ENCODE measurements at places on chromosomes 4 and X. TPM values are rescaled to one million over a fixed set of nuclear protein-coding genes. Genes with fewer than 3 reads are reported as not detected.

The NPNT gene
- total RNA-seq = 3.1 TPM

The APOOL gene
- total RNA-seq = 18.2 TPM

- no peak overlapping the region for H3K27ac ChIP-seq
- no peak overlapping the region for H3K4me3 ChIP-seq
- no peaks in the 10 kb centered on the region for H3K27me3 ChIP-seq
- no peak for DNase-seq
- no peaks in the 10 kb centered on the region for H3K4me1 ChIP-seq
Observed at GRCh38 chr4:135122457-135122856, 920.9 kb upstream of the PABPC4L start.

DNA sequence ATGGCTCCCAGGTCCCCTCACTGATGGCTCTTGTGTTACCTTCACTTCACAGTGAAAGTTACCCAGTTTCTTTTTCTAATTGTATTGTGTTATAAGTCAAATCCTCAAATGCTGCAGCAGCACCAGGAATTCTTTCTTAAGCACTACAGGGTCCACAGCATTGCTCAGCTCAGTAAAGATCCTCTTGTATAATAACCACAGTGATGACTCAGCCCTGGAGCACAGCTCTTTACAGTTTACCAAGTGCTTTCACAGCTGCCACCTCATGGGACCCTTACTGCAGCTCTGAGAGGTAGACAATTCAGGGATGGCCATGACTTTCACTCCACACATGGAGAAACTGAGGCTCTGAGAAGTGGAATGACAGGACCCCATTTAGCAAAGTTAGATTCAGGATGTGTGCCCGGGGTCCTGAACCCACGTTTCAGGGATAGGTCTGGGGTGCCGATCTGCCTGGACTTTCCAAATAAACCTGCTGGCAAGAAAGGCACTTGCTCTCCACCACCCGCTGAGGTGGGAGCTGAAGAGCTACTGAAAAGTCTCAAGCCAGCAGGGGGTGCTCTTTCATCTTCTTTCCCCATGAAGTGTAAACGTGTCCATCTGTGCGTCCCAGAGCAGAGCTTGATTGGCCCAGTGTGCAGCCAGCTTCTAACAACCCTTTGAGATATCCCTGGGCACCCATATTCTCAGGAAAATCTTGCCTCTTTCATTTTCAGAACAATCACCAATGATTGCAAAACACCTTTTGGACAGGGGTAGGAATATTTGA lies 35.7 kb upstream of the GABRQ start:
- H3K4me3 ChIP-seq = no peak overlapping the region
- DNase-seq = peak; percentile 56
- no peaks in the 10 kb centered on the region for H3K36me3 ChIP-seq
- H3K27ac ChIP-seq = no peak overlapping the region

The SYTL4 gene
- 3.3 TPM for total RNA-seq

The TCEAL2 gene
- total RNA-seq = 1.8 TPM

GRCh38 chr4:101238706-101239105 lies 108.6 kb downstream of the PPP3CA start:
- H3K4me3 ChIP-seq = no peak overlapping the region
- H3K4me1 ChIP-seq = peaks cover 2% of the 10 kb centered on the region
- DNase-seq = peak; percentile 67
- no peaks in the 10 kb centered on the region for H3K36me3 ChIP-seq
- H3K27me3 ChIP-seq = no peaks in the 10 kb centered on the region

GRCh38 chr4:37652747-37653527 lies 33.2 kb downstream of the RELL1 start:
- no peaks in the 10 kb centered on the region for H3K36me3 ChIP-seq
- DNase-seq = no peak
- no peak overlapping the region for H3K27ac ChIP-seq

DNA sequence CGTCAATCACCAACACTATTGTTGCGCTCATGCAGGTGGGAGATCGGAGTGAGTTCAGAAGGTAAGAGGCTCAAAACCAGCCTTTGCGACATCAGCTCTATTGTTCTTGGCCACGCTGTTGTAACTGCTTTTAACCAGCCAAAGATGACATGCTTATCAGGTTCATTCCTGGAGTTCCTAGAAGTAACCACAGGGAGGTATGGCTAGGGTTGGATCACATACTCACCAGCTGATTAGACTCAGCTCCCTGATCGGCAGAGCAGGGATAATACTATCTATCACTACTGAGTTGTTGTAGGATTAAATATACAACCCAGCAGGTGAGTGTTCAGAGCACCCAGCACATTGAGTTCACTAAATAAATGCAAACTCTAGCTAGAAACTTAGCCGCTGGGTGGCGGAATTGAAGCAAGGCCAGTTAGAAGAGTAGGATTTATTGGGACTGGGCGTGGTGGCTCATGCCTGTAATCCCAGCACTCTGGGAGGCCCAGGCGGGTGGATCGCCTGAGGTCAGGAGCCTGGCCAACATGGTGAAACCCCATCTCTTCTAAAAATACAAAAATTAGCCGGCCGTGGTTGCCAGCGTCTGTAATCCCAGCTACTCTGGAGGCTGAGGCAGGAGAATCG lies 12.4 kb downstream of the SLC34A2 start:
- DNase-seq = peak; percentile 63
- peaks cover 5% of the 10 kb centered on the region for H3K4me1 ChIP-seq
- no peak overlapping the region for H3K27ac ChIP-seq
- H3K27me3 ChIP-seq = peaks cover 2% of the 10 kb centered on the region

DNA sequence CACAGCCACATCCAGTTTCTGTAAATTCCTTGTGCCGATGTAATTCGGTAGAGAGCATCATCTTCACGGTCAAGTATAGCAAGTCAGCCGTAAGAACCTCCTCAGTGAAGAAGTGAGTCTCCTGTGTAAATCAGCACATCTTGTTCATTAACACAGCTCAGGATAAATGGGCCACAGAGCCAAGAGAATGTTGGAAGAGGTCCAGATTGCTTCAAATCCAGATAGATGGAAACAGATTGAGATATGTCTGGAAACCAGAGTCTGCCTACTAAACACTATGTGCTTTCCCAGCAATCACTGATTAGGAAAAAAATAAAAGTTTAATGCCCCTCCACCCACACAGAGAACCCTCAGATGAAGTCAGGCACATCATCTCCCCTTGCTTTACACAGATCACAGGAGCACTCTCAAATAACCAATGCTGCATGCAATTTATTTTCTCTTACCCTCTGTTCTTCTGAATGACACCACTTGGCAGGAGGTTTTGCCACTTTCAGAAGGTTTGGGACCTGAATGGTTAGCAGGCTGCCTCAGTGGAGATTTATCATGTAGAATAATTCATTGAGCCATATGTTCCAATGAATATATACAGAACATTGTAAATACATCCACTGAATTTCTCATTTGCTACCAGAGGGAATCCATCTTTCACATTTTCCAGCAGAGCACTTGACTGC lies 357.7 kb downstream of the C4orf33 start:
- H3K4me3 ChIP-seq = no peak overlapping the region
- no peaks in the 10 kb centered on the region for H3K36me3 ChIP-seq
- no peaks in the 10 kb centered on the region for H3K4me1 ChIP-seq
- DNase-seq = no peak
